Activated CD4-positive, alpha-beta T cell treated with anti-CD3 and anti-CD28 coated beads for 48 hours (primary cell): ENCODE measurements at places on chromosomes 1 and 21.

DNA sequence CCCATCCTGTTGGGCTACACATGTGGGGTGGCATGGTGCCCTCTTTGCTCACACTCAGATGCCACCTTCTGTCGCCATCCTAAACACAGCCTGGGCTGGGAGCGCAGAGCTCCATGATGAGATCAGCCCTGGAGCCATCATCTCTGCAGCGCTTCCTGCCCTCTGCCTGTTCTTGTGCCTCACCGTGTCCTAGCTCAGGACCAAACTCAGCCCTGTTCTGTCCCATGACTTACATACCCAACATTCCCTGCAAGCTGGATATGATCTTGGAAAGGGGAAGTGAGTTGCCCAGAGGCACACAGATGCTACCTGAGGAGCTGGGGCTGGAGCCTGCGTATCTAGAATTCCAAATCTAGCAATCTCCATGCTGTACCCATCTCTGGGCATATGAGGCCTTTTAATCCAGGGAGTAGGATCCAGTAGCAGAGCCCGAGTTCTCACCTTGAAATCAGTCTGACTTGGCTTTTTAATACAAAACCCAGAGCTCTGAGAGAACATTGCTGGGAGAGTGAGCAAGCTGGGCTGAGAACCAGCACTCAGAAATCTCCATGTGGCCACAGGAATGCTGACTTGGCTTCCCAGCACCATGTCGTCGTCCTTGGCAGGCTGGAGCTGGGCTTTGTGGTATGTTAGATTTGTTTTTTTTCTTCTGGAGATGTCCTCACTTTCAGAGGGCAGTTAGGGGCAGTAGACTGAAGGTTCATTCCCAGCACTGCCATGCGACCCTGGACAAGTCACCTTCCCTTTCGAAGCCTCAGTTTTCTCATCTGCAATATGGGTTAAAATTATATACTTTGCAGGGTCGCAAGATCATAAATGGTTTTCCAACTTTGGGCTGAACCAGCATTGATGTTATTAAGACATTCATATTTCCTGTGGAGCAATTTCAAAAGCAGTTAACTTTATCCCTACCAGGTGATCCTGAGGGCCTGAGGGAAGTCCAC lies 2.6 kb downstream of the ALPL start:
- no peak for DNase-seq

DNA sequence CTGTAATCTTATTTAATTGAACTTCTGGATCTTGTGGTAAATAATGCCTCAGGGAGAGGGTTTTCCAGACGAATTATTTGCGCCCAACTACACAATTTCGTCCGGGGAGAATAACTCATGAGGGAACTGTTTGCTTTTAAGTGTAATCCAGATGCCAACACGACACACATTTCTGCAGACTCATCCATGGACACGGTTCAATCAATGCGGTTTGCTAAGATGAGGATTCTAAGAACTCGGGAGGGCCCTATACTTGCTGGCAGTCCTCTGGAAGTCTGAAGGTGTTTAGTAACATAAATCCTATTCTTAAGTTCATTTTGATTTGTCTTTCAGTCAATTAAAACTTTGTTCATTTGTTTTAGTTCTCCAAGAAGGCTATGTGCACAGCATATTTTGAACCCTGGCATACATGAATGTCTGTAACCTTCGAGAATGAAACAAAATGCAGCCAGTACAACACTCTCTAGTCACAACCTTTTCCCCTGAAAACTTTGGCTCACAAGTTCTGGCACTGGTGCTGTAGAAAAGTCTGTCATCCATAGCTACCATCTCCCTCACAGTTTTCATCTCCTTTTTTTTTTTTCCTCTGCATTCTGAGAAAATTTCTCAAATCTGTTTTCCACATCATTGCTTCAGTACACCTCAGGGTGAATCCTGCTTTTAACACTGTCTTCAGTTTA lies 38.8 kb downstream of the DIPK1A start:
- no peak for DNase-seq

- DNase-seq, result no peak
Measured at GRCh38 chr1:87052961-87053360, 138.5 kb downstream of the HS2ST1 start.

GRCh38 chr1:17546946-17547670 lies 7.6 kb downstream of the ARHGEF10L start:
- DNase-seq, result no peak

DNA sequence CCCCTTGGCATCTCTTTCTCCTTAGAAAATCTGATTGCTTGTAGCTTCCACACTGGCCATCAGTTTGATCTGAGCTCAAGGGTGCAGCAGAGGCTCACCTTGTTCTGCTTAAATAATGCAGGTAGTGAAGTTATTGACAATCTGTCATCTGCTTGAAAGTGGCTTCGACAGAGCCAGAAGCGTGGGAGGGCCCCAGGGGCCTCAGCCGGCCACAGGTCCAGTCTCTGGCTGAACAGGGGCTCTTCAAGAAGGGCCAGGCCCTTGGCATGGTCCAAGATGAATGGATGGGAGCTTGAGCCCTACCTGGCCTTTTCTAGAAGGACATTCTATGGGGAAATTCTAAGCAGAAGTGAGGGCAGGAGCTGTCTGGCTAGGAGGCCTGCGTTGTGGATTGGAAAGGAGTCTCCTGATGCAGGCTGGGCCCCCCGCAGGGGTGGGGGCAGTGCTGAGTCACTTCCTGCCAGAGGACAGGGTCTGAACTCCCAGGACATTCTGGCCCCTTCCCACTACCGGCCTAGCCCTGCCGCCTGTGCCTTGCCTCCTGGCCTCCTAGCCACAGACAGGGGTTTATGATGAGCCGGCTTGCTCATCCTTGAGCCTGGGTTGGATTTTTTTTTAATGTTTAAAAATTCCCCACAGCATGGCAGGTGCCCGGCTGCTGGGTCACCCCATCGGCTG lies 162.3 kb upstream of the VAMP3 start:
- no peak for DNase-seq

- DNase-seq, result no peak
Measured at GRCh38 chr1:203121186-203122015, 6.1 kb upstream of the ADORA1 start.
